ENCODE measurements at places on chromosomes 4 and X.

GRCh38 chr4:68272380-68272779, 26.9 kb upstream of the TMPRSS11B start:
- DNase-seq, result no peak

DNA sequence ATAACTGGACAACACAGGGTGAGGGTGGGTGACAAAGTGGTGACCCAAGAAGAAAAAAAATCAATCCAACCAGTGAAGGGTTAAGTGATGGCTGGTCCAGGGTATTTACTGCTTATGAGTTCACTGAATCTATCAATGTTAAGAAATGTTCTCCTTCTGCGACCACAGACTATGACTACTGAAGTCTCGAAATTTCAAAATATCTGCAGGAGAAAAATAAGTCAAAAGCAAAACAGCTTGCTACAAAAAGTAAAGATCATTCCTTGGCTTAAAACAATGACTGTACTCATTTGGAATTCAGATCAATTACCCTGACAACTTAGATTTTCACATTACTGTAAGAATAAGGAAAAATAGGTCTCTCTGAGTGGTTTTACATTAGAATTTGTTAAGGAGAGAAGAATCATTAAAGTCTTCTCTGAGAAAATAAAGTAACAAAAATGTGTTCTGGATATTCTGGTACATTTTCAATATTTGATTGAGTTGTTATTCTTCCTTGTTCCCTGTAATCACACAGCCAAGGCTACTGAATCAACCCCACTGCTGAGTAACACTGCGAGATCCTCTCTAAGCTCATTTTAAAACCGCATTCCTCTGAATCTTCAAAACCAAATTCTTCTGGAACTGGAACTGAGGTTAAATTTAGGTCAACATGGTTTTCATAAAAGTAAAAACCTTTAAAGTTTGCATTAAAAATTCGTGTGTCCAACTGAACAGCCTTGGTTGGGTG, 22.7 kb downstream of the SMPX start:
- no peak for DNase-seq

GRCh38 chr4:137638934-137639333, 106.6 kb upstream of the PCDH18 start:
- DNase-seq, result no peak

DNA sequence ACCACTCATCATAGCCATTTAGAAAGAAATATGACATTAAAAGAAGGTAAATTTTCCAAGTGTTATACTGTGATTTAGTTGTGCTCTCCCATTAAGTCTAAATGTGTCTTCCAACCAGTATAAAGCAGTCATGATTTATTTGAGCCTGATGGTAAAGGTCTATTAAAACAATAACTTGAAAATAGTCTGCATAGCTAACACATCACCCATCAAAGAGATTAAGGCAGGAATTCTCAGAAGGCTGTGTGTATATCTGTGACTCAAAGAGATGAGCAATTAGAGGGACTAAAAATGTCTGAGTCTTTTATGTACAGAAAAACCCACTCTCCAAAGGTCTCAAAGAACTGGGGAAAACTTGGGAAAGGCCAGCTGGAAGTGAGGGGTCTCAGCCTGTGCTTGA, 70.3 kb upstream of the IQCM start:
- DNase-seq, result no peak

DNA sequence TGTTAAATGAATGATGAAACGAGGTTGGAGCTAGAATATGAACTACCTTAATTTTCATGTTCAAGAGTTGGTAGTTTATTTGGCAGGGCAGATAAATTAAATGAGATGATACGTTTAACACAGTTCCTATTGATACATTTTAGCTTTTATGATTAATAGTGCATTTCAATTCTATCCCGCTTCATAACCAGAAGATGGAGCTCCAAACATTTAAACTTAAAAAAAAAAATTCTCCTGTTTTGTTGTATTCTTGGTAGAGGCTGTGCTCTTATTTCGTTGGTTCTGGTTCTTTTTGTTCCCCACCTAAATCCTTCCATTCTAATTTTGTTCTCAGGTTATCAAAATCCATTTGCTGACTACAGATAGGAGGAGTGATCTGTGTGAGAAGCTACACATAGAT, 71.8 kb upstream of the PTPN13 start:
- no peak for DNase-seq

- no peak for DNase-seq
Observed at GRCh38 chr4:101941816-101942358, 151.4 kb downstream of the BANK1 start.

DNA sequence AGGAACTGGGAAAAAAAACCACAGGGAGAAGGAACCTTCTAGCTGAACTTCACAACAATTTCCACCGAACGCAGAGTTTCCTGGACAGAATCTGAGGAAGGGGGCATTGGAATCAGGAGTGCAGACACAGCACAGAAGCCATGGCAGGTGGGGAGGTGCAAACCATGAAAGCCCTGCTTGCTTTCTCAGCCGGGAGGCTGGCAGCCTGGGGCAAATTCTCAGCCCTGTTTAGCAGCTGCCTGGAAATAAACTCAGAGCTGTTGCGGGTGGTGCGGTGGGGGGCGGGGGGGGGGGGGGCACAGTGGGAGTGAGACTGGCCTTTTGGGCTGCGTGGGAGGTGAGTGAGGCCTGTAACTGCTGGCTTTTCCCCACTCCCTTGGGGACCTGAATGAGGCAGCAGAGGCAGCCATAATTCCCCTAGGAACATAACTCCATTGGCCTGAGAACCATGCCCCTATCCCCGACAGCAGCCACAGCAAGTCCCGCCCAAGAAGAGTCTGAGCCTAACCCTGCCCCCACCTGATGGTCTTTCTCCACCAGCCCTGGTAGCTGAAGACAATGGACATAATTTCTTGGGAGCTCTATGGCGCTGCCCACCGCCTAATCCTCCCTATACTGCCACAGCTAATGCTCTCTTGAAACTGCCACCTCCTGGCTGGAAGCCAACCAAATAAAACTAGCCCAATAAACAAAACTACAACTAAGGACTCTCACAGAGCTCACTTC, 176.3 kb downstream of the FAM13A start:
- DNase-seq, result no peak

DNA sequence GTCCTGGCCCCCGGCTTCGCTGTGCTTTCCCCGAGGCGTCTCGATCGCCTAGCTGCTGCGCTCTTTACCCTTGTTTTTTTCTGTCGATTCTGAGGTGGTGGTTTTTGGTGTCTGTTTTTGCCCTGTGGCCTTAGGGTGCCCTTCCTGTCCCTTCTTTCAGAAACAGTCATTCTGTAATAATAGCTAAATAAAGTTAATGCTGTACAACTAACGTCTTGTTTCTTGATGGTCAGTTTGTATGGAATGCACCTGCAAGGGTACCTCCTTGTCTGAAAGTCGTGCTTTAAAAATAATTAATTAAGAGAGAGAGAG, 686 bp downstream of the FIP1L1 start:
- no peak for DNase-seq

DNA sequence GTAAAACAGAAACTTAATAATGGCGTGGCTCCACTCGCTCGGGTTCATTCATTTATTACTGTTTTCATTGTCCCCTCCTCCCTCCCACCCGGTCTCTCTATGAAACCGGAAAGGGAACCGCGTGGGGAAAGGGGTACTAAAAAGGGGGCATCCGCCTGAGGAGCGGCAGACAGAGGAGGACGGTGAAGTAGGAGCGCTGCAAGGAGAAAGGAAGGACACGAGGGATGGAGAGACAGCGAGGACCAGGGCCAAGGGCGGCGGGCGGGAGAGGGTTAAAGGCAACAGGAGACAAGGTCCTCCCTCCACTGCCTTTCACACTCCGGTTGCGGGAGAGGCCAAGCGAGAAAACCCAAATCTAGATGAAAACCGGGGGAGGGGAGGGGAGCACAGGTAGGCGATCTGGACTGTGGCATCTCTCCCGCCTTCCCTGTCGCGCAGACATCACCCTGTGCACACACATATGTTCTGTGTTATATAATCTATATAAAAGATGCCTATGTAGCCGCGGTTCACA, 829 bp downstream of the ELOVL6 start:
- peak; percentile 20 for DNase-seq

DNA sequence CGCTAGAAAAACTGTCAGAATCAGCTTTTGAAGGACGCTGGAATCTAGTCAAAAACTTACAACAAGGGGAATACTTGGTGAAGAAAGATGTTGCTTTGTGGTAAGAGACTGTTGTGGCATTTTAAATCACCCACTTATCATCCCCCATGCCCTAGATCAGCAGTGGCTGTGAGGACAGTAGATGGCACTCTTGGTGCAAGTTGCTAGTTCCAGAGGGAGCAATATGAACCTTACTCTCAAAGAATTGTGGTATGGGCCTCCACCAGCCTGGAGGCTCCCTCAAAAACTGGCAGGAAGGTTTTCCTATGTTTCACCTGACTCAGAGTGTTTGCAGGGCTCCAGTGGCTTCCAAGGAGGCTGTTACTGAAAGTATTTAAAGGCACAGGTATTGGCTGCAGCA, 37.7 kb upstream of the SLC16A2 start:
- no peak for DNase-seq

DNA sequence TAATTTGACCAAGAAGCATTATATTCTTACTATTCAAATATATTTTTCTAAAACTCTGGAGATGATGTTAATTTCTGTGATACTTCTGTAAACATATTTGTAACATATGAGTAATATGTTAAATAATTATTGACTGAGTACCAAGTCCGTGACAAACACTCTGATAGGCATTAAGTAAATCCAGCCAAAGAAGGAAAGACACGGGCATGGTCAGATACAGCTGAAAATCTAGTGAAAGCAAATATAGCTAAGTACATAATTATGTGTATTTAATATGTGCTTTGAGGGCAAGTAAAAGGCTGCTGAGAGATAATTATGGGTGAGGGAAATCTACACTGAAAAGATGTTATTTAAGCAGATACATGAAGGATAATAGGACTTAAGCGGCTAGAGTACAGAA, 1263.6 kb upstream of the ADGRL3 start:
- no peak for DNase-seq

DNA sequence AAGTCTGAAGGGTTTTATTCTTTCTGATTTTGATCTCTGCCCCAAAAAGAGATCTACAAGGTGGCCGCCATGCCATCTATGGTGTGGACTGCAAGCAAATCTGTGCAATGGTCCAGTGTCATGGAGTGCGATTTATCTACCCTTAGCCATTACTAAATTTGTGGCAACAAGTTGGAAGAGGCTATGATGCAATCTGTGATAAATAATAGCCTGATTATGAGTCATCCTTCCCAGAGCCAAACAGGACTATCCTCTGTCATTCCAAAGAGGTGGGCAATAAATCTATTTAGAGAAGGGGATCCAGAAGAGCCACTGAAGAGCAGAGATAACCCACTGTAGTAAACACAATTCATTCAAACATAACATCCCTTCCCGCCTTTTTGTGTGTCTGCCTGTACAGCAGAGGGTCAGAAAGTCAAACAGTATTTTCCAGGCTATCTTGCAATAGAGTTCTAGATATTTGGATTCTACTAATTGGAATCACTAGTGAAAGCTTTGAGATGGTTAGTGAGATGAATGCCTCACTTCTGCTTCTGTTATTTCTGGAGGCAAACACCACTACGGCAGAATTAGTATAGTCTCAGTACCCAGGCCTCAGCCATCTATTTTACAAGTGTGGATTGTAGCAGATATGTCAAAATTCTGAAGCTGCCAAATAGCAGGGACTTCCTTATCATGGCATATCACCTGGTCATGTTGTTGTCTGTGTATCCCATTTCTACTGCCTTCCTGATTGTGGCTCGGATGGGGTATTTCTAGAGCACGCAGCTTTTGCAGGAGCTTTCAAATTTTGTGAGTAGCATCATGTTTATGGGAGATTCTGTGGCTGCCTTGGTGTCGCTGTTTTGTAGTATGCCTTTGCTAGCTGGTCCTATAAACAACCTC, 192.0 kb downstream of the SMIM20 start:
- no peak for DNase-seq

Data from activated B cell treated with CpG ODN at 0.5 μM for 24 hours (primary cell).